ENCODE measurements at places on chromosomes 11 and 22.

GRCh38 chr22:26542831-26543230 lies 30.6 kb upstream of the TFIP11 start:
- no peak for DNase-seq

GRCh38 chr11:14290422-14290821 lies 68.6 kb downstream of the RRAS2 start:
- DNase-seq, result no peak

DNA sequence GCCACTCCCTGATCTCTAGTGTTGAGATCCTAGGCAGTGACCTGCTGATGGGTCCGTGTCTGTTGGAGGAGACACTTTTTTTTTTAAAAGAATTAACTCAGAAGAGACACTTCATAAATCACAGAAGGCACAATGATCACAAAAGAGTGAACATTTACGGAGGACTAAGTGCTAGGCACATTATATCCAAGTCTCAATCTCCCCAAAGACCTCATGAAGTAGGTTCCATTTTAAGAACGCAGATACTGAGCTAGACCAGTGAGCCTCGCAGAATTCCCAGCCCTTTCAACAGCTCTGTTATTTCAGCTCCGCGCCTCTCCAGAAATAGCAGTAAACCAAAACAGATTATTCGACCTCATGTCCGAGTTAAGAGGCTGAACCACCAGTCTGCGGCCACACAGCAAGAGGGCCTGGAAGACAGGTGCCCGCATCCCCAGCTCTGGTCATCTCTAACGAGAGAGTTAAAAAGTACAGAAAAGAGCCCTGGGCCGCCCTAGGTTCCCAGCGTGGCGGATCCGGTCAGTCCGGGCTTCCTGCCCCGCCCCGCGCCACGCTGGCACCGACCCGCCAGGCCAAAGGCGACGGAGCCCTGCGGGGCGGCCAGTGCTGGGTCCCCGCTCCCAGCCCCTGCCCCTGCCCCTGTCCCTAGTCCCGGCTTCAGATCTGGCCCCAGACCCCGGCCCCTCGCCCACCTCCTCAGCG lies 612 bp downstream of the XBP1 start:
- DNase-seq, result peak; percentile 45

GRCh38 chr11:83611031-83611430 lies 324.9 kb upstream of the CCDC90B start:
- DNase-seq, result no peak

DNA sequence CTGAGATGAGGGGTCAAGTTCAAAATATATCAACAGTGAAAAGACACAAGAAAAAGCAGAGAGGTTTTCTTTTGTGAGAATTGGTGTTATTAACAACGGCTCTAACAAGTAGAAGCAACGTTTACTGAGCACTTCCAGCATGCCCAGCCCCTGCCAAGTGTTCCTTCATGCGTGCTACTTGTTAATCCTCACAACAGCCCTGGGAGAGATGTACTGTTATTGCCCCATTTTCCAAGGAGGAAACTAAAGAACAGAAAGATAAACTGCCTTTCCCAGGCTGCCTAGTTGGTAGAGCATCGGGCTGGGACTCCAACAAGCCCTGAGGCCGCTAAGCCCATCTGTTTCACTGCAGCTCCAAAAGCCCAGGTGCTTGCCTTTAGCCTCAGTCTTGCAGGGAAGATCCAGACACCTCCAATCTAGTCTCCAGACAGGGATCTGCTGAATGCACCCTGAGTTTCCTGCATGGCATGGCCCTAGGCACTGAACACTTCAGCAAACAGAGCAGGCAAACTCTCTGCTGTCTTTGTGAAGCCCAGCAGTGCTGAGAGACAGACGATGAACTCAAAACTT lies 25.5 kb downstream of the SPATA19 start:
- DNase-seq, result no peak

DNA sequence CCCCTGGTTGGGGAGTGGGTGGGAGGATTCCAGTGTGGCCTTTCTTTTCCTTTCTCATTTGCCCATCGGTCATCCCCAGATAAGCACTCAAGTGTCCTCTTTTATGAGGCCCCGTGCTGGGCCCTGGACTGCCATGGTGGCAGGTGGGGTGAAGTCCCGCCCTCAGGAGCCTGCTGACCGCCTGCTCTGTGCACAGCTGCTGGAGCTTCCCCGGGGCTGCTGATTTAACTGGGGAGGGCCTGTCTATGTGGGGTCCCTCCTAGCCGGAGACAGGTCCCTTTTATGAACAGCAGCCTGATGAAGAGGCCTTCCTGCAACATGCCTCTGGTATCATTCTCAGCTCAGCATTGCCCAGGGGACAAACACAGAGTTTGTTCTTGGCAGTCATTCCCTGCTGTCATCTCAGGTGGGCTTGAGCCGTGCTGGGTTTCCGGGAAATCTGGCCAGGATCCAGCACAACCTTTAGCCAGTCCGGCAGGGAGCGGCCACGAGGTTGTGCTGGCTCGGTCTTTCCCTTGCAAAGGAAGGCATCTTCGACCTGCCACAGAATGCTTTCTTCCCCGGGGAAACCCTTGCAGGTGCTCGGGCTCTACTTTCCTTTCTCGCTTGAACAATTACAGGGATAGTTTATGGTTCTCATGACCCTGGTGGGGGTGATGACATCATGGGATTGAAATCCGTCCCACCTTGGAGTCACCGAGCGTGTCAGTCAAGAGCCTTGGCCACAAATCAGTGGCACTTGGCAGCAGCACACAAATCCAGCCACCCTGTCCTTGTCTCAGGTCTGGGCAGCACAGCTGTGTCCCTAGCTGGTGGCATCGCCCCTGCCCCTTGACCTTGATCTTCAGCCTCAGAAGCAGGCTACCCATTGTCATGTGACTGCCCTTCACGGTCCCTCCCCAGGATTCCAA lies 20.1 kb downstream of the ST14 start:
- no peak for DNase-seq

DNA sequence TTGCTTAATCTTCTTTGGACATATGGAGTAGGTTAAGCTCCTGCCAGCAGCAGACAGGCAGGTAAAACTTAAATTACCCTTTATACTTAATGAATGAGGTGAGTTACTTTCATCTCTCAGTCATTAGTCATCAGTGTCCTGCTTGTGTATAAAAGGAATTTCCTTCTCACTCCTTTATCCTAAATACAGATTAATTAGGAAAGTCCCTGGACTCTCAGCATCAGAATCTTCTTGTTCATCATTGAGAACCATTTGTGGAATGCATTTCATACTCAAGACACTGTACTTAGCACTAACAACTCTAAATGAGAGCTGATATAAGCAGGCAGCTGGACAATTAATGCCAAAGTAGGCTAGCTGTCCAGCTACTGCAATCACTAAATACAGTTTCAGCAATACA lies 630.4 kb downstream of the METTL15 start:
- DNase-seq, result no peak

DNA sequence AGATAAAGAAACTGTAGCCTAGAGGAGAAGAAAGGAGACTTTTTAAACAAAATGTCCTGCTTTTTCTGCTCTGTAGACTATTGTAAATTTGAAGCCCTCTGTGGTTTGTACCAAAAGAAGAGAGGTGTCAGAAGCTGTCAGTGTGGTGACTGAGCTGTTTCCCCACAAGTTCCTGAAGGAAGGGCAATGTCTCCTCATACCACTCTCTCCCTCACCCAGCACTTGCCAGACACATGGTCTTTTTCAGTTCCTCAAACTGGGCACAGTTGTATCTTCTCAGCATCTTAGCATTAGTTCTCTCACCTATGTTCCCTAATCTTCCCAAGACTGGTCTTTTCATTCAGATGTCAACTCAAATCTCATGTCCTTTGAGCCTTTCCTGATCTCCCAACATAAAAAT lies 4.3 kb downstream of the BCO2 start:
- no peak for DNase-seq

DNA sequence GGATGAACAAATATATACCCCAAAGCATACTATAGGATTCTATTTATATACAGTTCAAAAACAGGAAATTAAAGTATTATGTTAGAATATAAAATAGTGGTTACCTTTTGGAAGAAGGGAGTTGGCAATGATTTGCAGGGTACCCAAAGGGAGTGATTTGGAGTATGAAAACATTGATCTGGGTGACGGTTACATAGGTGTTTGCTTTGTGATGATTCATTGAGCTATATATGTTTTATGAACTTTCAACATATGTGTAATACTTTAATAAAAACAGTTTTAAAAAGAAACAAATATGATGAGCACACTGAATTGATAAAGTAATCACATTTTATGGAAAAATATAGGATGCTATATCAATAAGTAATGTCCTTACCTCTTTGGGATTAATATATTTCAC lies 36.0 kb downstream of the C11orf65 start:
- no peak for DNase-seq

- no peak for DNase-seq
These were observed 70.3 kb downstream of the TNRC6B start for GRCh38 chr22:40247976-40248375.

GRCh38 chr11:20080032-20080685 lies 80.1 kb downstream of the DBX1 start:
- DNase-seq, result no peak

Measured in AG09319 (cell line).